CD4-positive, alpha-beta memory T cell (primary cell): ENCODE measurements at places on chromosomes 2 and 18. TPM values are rescaled to one million over a fixed set of nuclear protein-coding genes. Genes with fewer than 3 reads are reported as not detected.

DNA sequence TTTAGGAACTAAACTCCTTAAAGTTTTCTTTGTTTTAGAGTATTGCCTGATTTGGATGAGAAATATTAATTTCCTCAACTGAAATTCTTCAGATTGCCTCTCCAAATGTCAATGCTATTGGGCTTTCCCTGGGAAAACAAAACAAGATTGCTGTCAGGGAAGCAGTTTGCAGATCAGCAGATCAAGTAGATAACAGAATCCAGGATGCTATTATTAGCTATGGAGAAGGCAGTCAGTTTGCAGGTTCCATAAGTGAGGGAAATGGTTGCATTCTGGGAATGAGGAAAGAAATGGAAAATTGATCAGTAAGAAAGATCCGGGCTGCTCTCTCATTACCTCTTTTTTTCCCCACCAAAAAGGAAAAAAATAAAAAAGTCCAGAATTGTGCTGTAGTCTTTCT lies 11.0 kb downstream of the LINC00305 start:
- no peak for DNase-seq

GRCh38 chr2:190432567-190433231 lies 24.5 kb downstream of the MFSD6 start:
- no peak for DNase-seq

GRCh38 chr18:11489266-11489899 lies 120.0 kb upstream of the SLC35G4 start:
- no peak for DNase-seq

DNA sequence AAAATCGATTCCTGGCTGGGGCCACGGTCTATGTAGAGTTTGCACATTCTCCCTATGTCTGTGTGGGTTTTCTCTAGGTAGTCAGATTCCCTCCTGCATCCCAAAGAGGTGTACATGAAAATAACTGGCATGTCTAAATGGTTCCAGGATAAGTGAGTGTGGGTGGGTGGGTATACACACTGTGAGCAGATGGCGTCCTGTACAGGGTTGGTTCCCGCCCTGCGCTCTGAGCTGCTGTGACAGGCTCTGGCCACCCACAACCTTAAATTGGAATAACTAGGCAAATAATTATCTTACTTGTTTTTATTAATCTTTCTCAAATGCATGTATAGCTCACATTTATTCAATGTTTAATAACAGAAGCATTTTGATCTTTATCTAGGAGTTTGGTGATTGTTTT lies 16.3 kb downstream of the THOC1 start:
- DNase-seq, result no peak

DNA sequence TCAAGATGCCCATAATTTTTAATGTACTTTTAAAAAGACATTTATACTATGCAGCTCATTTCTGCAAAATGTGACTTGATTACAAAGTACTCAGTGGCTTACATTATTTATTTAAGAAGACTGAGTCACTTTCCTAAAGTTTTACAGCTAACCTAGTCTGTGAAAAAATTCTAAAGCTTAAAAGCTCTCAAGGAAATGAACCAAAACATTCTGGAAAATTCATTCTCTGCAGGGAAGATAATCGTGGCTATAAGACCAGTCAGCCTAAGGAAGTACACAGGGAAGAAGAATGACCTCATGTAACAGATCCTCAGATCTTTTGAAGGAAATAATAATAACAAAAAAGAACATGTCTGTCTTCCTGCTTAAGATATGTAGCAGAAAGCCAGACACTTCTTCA lies 232.1 kb upstream of the STK17B start:
- no peak for DNase-seq

DNA sequence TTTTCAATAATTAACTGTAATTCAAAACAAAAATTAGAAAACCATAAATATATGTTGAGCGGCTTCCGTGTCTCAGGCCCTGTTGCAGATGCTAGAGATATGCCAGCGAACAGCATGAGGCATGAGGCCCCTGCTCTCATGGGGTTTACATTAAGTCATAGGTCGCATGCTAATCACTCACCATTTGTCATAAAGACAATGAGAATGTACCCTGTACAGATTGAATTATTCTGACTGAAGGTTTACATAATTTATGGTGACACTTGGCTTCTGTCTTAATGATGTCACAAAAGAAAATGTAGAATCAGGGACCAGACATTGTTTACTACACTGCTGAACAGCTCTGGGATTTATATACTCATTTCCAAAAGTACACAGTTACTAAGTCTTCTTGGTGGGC lies 5.9 kb upstream of the VAPA start:
- no peak for DNase-seq

GRCh38 chr2:189213250-189213649 lies 33.7 kb upstream of the COL5A2 start:
- DNase-seq, result no peak

GRCh38 chr2:51103205-51103604 lies 71.3 kb upstream of the NRXN1 start:
- no peak for DNase-seq

GRCh38 chr2:30883822-30884221 lies 76.6 kb upstream of the CAPN13 start:
- no peak for DNase-seq

DNA sequence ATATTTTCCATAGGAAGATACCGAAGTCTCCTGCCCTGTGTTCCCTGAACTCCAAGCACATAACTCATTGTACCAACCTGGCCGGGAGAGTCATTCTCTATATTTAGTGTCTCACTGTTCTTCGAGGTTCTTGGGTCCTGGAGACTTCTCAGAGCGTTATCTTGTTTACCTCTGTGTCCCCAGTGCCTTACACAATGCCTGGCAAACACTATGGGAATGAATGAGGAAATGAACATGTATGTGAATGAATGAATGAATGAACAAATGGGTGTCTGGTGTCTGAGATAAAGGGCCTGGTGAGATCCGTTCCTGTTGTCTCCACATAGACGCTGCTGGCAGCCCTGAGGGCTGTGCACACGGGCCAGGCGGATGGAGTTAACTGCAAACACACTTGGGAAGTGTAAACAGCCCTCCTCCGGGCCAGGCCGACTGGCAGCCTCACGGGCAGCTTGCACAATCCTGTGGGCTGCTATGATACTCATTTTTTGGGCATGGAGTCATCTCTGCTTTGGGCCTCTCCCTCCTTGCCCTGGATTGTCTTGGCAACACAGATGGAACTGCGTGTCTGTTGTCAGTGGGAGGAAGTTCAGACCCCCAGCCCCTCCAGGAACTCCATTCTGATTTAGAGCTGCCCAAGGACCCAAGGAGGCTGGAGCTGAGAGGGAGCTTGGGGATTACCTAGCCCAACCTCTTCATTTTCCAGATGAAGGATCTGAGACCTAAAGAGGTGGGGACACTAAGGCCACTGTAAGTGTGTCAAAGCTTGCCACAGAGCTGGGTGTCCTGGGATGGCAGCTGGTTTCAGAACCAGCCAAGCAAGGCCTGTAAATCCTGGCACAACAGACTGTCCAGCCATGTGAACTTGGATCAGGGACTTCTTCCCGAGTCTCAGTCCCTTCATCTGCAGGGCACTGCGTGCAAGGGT lies 124.4 kb downstream of the INHBB start:
- DNase-seq, result no peak

Gene SUPT7L
- total RNA-seq, result 45.4 TPM

Gene PKP4
- total RNA-seq, result 35.0 TPM

Gene MAPK4
- total RNA-seq, result not detected

Gene FAM124B
- 0.15 TPM for total RNA-seq
